Stimulated activated CD8-positive, alpha-beta memory T cell treated with anti-CD3 and anti-CD28 coated beads, Interleukin-15, amount 100 ng/mL, for 4 hours (primary cell): ENCODE measurements at places on chromosomes 16 and 17.

- DNase-seq = no peak
Observed at GRCh38 chr17:3909257-3909656, 7.0 kb downstream of the P2RX1 start.

DNA sequence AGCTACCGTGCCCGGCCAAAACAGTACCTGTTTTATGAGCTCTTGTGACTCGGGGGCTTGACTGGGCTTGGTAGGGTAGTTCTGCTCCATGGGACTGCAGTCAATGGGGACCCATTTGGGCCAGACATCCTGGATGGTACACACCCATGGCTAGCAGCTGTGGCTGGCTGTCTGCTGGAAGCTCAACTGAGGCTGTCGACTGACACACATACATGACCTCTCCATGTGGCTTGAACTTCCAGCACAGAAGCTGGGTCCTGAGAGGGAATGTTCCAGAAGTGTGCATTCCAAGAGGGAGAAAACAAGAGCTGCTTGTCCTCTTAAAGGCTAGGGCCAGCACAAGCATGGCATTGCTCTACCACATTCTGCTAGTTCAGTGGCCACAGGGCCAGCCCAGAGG is 14.9 kb upstream of the NKD1 start:
- DNase-seq = no peak

DNA sequence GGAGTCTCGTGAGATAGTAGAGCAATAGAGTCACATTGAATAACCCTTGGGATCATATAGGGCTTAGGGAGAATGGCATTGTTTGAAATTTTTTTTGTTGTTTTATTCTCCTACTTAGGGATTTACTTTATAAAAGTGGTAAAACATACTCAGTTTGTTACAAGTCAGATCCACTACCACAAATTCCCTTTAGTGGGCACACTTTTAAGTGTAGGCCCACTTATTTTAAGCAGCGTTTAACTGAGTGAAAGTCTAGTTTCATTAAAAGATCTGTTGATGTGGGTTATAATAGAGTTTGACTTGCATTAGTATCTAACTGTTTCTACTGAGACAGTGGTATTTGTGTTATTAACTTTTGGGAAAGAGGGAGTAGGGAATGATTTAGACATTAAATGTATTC is 49.3 kb downstream of the USP10 start:
- DNase-seq = no peak

DNA sequence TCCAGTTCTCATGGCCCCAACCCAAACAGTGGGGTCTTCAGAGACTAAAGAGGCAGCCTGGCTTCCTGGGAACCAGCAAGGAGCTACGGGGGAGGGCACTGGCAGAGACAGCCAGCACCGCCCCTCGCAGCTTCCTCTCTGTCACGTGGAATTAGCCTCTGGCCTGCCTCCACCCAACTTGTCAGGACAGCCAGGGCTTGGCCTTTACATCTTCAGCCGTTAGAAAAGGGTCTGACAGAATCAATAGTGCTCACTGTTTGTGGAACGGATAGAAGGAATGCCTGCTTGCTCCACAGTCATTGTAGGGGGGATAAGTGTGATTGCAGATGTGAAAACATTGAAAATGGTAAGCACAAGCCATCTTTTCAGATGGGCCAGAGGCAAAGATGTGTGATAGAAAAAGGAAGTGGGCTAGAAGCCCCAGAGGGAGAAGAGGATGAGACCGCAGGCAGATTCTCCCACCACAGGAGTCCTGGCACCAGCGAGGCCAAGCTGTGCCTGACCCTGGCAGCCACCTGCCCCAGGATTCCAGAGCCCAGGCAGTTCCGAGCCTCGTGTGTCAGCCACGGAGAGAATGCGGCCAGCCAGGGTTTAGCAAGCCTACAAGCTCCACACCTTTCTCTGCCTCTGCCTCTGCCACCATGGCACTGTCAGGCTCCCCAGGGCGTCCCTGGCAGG is 18.6 kb downstream of the GRIN2C start:
- no peak for DNase-seq

GRCh38 chr16:73605309-73605708 is 557.4 kb upstream of the ZFHX3 start:
- no peak for DNase-seq

GRCh38 chr16:54927125-54928015 is 3.3 kb upstream of the IRX5 start:
- no peak for DNase-seq

DNA sequence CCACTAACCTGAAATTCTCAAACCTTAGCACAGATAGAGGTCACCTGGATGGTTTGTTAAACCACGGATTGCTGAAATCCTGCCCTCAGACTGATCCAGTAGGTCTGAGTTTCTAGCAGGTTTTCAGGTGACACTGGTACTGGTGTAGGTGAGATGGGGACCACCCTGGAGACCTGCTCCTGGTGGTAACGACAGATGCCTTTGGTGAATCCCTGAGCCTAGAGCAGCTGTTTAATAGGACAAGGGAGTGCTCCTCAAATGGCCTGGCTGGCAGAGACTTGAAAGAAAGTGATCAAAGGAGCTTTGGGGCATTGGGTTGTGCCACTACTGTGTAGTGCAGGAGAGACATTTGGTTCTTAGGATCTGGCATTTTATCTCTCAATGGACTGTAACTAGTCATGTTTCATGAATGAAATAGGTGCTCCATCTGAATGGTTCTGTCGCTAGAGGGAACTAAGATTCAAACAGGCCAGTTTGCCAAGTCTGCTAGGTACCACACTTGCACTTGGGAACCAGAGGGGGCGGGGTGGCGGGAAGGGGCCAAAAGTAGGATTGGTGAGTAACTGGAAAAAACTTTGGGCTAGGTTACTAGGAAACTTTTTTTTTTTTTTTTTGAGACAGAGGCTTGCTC is 2.9 kb upstream of the IFI35 start:
- no peak for DNase-seq

DNA sequence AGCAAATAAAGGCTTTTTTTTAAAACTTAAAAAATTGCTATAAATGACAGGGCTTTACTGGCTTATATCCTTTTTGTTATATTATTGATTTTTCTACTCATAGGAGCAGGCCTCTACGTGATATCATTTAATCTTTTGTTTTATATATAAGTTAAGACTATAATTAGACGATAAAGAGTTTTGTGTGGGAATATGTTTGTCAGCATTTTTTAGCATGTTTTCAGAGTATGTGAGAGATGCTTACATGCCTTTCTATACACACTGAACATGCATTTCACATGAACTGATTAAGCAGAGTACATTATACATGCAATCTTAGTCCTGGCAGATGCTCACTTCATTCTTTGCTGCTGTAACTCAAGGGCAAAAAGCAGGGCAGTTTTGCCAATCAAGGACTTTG is 7.7 kb upstream of the KRT222 start:
- DNase-seq = no peak

DNA sequence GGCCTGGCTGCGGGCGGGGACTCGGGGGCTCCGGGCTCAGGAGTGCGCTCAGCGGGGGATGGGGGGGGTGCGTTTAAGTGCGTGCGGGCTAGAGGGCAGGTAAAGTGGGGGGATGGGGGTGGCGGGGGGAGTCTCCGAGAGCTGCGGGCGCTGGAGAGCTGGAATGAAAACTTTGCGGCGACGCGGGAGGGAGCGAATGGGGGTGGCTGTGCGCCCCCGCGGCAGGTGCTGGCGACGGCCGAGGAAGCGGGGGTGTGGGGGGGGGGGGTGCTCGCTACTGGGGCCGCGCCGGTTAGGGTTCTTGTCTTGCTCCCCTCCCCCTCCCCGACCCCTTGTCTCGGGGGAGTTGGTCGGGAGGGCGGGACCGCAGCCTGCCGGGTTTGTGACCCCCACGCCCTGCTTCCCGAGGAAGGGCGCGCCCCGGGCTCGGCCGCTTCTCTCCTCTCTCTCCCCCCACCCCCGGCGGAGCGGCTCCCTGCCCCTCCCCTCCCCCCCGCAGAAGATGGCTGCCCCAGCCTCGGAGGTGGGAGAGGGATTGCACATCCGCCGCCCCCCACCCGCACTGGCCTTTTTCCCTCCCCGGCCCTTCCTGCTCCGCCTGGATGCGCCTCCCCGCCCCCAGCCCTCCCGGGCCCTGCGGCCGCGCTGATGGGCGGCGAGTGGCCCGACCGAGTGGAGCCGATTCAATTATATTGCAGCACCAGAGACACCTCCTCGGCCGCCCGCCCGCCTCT is 649 bp downstream of the GSE1 start:
- peak; percentile 17 for DNase-seq

DNA sequence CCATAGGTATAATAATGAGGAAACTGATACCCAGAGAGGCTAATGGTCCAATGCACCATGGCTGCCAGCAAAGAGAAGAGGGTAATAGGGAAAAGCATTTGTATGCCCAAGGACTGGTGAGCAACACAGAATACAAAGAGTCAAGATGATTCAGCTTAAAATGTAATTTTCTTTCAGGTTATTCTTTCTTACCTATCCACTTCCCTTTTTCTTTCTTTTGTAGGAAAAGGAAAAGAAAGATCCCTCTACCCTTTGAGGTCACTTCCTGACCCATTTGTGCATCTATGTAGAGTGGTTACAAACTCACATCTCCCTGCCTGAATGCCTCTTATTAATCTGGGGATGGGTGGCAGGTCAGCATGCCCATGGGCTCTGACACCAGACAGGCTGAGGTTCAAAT is 3.5 kb upstream of the PLCG2 start:
- DNase-seq = no peak

DNA sequence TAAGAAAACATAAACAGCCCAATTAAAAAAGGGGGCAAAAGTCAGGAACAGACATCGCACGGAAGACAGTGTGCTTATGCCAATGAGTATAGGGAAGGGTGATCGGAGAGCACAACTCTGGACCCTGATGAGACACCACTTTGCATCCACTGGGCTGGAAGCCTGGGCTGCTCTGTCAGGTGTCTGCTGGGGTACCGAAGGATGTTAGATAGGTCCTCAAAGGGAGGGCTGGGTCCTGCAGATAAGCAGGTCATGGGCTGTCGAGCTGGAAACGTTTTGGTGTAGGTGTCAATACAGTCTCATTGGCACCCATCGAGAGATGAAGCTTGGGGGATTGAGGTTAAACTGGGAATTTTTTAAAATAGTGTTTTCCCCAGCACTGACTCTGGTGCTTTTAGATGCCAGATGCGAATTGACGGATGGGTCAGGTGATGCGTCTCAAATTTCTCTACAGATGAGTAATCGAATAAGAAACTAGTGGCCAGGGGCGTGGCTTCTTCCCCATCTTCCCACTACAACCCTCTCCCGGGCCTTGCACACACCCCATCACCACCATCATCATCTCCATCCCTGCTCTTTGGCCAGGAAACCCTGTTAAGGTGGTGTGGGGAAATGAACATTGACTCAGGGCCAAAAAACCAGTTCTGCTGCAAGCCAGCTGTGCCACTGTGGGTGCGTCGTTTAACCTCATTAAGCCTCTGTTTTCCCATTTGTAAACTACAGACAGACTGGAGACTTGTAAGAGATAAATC is 47.8 kb upstream of the IRF8 start:
- DNase-seq = no peak

DNA sequence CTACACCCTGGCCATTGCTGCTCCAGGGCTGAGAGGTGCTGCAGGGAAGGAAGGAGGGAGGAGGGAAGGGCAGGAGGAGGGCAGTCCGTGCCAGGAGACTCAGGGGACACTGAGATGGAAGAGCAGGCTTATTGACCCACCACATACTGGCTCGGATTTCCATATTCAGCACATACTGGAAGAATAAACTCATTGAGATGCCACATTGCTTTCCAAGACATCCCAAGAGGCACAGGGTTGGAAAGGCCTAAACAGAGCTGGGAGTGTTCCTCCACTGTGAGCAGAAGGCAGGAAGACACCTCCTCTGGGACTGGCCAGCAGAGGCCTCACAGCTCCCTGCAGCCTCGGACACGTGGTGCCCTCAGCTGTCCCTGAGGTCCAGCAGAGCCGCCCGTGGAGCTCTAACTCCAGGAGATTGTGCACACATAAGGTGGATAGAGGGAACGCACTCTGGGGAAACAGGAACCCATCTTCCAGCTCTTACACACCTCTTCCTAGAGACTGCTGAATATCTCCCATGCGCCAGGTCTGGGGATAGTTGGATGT is 17.4 kb downstream of the CCDC182 start:
- DNase-seq = no peak

DNA sequence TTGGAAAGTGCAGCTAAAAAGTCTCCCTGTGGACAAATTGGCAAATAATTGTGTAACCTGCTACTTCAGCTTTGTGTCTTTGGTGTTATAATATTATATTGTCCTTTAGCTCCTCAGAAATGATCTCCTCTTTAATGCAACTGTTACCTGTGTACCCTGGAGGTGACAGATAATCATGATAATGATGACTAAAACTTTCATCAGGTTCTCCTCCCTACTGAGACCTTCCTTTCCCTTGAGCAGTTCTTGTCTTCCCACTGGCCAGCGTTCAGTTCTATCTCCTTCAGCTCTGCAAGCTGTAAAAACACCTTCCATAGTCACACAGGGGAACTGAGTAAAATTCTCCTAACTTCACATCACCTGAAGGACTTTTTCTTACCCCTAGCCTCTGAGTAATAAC is 14.7 kb downstream of the KRT12 start:
- no peak for DNase-seq
